M059J (cell line): ENCODE measurements at places on chromosomes 2 and 18.

DNA sequence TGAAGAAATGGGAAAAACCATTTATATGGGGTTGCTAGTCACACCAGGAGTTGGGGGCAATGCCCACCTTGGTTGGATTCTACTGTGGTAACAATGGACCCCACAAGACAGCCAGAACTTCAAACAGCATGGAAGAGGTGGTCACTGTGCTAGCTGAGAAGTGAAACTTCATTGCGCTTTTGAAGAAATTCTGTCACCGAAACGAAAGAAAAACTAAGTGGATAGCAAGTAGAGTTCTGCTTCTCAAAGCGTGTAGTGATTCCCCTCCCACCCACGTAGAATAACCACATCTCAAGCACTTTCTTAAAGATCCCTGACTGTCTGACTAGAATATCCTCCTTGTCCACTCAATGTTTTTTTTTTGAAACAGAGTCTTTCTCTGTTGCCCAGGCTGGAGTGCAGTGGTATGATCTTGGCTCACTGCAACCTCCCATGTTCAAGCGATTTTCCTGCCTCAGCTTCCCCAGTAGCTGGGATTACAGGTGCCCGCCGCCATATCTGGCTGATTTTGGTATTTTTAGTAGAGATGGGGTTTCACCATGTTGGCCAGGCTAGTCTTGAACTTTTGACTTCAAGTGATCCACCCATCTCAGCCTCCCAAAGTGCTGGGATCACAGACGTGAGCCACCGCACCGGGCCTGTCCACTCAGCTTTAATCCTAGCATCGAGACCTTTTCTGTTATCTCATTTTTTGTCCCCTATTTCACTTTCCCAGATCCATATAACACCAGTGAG lies 30.1 kb upstream of the CCL20 start:
- no peak for DNase-seq

DNA sequence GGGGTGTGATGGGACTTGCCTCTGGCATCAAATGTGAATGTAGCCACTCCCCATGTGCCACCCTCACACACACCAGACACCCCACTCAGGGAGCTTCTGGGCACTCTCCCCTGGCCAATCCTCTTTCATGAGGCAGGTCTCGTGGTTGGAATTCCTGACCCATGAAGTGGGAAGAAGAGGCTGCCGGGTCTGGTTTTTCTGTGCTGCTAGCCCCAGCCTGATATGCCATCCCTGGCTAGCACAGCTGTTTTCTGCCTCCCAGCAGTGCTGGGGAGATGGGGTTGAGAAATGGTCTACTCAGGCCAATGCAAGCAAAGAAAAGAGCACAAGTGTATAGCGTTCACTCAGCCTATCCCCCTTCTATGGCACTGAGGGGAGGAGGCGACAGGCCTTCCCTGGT lies 1.2 kb upstream of the C2orf72 start:
- DNase-seq, result no peak

- peak; percentile 38 for DNase-seq
These were observed 95.9 kb downstream of the GFPT1 start for GRCh38 chr2:69291004-69291650.

DNA sequence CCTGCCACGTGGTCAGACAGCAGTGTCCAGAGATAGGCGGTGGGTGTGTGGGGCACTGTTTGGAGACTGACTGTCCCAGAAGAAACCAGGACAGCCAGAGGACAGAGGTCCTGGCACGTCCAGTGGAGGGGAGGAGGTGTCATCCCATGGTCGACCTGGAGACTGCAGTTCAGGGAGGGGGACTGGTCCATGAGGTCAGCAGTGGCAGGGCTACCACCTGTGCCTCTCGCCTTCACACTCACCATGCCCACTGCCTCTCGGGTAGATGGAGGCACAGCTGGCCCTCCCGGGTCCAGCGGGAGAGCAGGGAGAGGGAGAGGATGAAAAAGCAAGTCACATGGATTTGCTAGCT lies 53.9 kb downstream of the INHBB start:
- no peak for DNase-seq

GRCh38 chr2:213995400-213996105 lies 415.3 kb upstream of the VWC2L start:
- DNase-seq, result peak; percentile 93
